ENCODE measurements at places on chromosomes 1 and 21.

DNA sequence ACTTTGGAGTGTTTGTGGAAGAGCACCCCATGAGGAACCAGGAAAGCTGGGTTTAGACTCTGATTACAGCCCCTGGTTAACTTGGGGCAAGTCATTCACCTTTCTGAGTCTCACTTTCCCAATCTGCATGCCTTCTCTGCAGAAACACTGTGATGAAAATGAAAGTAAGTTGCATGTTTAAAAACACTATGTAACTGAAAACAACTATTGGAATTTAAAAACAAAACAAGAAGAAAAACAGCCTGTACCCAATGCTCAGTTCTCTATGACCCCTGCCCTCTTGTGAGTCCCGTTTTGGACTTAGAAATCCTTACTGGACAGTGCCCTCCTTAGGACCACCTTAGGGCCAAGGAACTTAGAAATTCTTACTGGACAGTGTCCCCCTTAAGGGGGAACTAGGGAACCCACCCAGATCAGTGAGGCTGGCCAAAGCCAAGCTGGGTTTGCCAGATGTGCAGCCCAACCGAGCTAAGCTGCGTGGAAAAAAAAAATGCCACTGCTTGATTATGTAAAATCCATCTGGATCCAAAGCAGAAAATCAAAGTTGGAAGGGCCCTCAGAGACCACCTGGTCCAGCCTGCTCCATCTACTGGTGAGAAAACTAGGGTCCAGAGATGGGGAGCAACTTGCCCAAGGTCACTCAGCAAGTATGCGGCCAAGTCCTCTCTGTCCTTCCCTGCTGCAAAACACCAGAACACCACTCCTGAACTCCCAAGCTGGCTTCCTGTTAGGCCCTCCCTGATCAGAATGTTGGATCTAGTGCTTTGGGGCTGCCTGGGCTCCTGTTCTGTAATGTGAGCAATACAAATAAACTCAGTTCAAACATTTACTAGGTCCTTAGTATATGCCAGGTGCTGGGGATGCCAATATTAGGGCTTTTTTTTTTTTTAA, 77.7 kb downstream of the MRPL37 start:
- no peak for DNase-seq

DNA sequence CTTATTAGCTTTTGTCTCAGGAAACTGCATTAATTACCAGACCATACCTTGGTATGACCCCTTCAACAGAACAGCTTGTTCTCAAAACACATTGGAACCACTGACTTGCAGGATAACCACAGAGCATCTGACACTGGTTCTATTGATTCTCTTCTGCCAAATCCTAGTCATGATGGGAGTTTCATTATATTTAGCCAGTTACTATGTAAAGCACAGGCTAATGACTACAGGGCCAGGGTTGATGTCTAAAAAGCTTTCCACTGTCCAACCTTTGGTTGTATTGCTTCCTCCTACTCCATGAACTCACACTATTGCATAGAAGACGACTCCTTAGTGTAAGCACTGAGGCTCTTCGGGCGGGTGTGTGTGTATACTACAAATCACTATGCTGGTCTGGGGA, 3.8 kb downstream of the STMN1 start:
- DNase-seq = no peak

DNA sequence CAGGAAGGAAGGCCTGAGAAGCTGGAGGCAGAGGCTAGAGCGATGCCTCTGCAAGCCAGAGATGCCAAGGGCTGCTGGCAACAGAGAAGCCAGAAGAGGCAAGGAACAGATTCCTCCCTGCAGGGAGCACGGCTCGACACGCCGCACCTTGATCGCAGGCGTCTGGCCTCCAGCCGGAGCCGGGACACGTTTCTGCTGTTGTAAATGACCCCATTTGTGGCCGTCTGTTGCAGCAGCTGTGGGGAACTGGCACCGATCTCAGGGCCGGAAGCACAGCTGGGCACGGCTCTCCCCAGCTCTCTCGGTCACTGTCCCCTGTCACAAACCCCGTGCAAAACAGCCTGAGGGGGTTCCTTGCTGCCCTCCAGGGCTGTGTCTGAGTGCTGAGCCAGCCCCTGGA, 59.6 kb downstream of the SIK1 start:
- DNase-seq = no peak

DNA sequence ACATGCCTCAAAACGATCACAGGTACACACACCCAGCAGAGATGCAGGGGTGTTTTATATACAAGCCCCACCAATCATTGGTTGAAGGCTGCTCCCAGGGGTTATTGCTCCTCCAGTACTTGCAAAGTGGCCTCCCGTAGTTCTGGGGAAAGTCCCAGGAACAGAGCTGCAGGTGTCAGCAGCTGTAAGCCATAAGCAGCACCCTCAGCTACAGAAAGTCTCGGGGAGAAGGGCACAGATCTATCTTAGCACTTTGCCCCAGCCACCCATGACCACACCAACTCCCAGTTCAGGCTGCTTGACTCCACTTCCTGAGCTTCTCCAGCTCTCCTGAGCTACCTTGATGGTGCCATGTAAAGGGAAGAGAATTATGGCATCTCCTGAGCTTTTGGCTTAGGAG, 222.7 kb upstream of the GJB5 start:
- no peak for DNase-seq

All from OCI-LY7 (cell line).